ENCODE measurements at places on chromosomes 3 and 15. TPM values are rescaled to one million over a fixed set of nuclear protein-coding genes. Genes with fewer than 3 reads are reported as not detected.

GRCh38 chr3:193145248-193145647, 95.8 kb upstream of the PLAAT1 start:
- no peak for DNase-seq

DNA sequence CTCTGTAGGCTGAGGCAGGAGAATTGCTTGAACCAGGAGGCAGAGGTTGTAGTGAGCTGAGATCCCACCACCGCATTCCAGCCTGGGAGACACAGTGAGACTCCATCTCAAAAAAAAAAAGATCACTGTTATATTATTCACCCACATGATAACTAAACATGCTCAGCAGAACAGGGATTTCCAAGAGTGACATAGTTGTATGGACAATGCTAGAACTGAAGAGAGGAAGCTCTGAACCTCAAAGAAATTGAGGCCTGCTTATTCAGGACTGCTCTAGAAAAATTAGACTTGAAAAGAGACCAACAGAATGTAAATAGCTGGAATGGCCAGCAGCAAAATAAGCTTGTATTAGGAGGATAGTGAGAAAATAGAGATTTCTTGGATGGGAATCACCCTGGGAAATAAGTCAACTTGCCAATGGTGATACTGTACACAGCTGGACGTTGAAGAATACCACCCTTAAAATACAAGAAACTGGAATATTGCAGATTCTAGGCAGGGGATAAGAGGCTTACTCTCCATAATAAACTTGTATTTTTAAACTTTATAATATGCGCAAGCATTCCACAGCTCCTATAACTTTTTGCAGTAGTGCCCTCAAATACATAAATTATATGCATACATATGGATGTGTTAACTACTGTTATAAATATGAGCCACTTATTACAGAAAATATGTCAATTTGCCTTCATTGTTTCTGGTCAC, 28.2 kb downstream of the PIK3CB start:
- DNase-seq: no peak

- no peak for DNase-seq
These were observed 122.2 kb downstream of the RORA start for GRCh38 chr15:61106889-61107288.

GRCh38 chr3:129994883-129995559, 20.5 kb downstream of the TRH start:
- DNase-seq: no peak

GRCh38 chr3:129123314-129124060, 1.9 kb upstream of the RAB43 start:
- no peak for DNase-seq

- no peak for DNase-seq
These were observed 8.2 kb upstream of the TIMMDC1 start for GRCh38 chr3:119490153-119490552.

GRCh38 chr15:68909601-68910100, 20.7 kb upstream of the SPESP1 start:
- DNase-seq: no peak

GRCh38 chr3:191391861-191392808, 61.8 kb upstream of the UTS2B start:
- no peak for DNase-seq

DNA sequence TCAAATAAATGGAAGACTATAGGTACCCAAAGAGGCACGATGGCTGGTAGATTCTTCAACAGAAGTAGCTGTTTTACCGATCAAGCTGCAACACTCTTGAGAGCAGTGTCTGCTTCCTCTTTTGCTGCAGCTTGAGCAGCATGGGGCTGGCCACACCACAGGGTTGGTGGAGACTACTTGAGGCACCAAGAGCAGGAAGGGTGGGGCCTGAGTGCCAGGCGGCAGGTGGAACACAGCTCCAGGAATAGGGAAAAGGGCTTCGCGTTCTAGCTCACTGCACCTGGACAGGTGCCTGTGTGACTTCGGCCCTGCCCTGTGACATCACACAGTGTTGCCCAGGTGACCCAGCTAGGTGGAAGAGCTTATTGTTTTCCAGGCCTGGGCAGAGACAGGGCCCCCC, at the start of gene CCDC33:
Gene CCDC33, plus strand, starts transcription at position 365 of the 400 bp plus-strand sequence. CDS start 394 bp downstream, outside the sequence.
- DNase-seq: no peak

GRCh38 chr3:126509597-126510307, 7.8 kb downstream of the UROC1 start:
- DNase-seq: no peak

DNA sequence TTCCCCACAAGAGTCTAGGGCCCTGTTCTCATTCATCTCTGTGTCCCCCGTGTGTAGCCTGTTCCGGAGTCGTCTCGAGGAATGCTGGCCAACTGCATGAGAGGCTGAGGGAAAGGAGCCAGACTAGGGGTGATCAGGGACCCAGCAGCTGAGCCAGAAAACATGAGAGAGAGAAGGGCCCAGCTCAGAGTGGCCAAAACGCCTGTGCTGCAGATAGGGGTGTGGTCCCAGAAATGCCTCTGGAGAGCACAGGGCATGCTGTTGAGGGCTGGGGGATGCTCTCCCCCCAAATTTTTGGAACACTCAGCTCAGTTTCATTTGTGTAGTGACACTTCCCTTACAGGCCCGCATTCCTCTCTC, 14.1 kb downstream of the CYP1A2 start:
- DNase-seq: no peak

GRCh38 chr15:62128916-62129315, 36.2 kb downstream of the C2CD4B start:
- no peak for DNase-seq

GRCh38 chr3:101638261-101638745, 38.6 kb downstream of the ZBTB11 start:
- no peak for DNase-seq

- DNase-seq: peak; percentile 11
These were observed 111.4 kb downstream of the DLG1 start for GRCh38 chr3:197186887-197187588.

- no peak for DNase-seq
These were observed 17.8 kb downstream of the SPTBN5 start for GRCh38 chr15:41876007-41876406.

GRCh38 chr15:77527164-77527778, 105.4 kb downstream of the LINGO1 start:
- no peak for DNase-seq

DNA sequence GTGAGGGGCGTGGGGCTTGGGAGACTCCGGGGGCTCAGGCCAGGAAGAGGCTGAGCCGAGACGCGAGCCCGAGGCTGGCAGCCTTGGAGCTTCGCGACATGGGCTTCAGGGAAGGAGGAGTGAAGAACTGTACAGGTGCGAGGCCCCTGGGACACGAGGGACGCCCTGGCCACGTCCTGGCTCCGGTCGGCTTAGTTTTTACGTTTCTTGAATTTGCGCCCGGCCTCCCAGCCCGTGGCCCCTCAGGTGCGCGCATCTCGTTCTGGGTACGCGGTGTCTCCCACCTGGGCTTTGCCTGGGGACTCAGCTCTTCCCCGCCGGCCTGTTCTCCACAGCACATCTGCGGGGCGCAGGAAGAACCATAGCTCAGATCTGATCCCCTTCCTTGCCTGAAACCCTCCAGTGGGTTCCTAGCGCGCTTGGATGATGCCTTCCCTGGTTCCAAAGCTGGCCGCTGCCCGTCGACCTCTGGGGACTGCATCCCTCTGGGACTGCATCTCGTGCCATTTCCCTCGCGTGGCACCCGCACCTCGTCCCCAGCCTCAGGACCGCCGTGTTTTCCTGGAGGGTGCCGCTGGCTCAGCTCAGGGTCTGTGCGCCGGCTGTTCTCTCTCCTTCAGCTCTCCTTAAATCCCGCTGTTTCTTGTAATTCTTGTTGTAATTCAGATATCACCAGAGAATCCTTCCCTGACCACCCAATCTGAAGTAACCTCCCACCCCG, 614 bp downstream of the CHCHD6 start:
- DNase-seq: no peak

DNA sequence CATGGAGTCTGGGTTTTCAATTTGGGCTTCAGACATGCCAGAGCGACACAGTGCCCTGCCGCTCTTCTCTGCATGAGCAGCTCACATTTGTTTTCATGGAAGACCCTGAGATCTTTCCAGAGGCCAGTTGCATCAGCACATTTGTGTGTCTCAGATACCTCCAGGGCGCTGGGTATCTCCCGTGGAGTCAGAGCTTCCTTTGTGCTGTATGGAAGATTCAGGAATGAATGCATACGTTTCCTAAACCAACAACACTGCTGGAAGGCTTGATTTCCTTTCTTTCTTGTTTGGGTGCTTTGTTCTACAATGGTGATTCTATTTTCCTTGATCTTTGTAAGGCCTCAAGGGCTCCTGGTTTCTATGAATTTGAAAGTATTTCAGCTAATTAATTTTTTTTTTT, 106.5 kb downstream of the CACNA2D3 start:
- DNase-seq: no peak

- no peak for DNase-seq
These were observed 53.5 kb downstream of the PFN2 start for GRCh38 chr3:149917124-149917667.

DNA sequence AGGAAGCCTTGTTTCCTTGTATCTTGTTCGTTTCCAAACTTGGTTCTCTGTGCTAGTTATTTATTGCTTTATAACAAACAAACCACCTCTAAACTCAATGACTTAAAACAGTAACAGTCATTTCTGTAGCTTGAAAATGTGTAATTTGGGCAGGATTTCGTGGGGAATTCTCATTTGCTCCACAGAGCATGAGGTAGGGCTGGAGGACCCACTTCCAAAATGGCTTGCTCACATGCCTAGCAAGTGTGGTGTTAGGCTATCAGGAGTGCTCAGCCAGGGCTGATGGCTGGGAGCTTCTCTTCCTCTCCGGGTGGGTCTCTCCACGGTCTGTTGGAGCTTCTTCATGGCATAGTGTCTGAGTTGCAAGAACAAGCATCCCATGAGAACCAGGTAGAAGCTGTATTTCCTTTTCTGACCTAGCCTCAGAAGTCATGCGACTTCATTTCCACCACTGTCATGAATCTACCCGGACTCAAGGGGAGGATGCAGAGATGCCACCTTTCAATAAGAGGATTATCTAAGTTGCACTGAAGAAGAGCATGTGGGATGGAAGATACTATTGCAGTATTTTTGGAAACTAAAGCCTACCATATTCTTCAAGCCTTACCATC, 8.2 kb upstream of the TNIK start:
- no peak for DNase-seq

DNA sequence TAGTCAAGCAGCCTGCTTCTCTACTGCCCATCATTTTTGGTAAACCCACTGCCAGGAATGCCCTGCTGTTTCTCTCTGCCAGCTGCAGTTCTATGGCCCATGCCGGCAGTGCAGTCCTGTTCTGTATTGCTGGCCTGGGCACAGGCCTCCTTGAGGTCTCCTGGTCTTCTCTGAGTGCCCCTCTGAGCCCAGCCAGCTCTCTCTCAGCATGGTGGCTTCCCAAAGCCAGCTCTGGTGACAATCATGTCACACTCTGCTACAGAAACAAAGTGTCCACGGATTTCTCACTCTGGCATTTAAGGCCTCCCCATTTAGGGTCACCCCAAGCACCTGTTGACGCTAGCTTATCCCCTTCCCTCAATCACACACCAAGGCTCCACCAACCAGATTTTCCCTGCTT, 24.5 kb downstream of the SRPRB start:
- no peak for DNase-seq

DNA sequence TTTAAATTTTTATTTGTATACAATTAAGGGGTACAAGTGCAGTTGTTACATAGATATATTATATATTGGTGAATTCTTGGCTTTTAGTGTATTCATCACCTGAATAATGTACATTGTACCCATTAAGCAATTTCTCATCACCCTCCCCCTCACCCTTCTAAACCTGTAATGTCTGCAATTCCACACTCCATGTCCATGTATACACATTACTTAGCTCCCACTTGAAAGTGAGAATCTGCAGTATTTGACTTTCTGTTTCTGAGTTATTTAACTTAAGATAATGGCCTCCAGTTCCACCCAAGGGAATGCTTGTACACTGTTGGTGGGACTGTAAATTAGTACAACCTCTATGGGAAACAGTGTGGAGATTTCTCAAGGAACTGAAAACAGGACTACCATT, 383.2 kb upstream of the KCNMB2 start:
- no peak for DNase-seq

DNA sequence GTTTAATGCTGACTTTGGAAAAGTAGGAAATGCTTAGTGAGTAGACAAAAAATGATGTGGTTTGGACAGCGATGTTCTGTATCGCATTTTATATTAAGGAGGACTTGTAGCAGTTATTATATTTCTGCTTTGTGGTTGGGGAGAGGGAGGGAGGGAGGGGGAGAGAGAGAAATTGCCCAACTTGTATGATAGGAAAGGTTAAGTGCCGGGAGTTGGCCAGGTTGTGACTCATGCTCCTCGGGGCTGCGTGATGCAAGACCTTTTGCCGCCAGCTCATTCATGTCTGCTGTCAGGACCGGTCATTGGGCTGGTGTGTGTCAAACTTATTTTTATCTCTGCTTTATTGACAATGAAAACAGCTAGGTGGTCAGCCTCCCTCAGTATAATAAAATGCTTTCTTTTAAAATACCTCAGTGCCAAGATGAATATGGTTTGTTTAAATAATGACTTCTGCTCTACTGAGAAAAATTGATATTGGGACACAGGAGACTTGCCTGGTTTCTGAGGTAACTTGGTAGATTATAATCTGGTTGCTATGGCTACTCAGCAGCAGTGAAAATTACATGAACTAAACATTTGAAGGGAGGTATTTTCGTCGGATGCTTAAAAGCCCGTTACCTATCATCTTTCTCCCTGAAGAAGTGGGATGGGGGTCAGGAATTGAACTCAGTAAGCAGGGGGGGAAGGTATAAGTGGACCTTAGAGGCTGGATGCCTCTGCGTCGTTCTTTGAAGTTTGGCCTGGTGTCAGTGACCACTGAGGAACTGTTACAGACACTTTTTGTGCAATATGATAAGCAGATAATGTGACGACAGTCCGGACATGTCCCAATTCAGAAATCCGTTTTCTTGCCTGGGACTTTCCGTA, 90.7 kb downstream of the FNDC3B start:
- peak; percentile 93 for DNase-seq

GRCh38 chr3:155369735-155370134, 76.3 kb upstream of the STRIT1 start:
- DNase-seq: no peak

- DNase-seq: no peak
These were observed 45.7 kb downstream of the EIF2AK4 start for GRCh38 chr15:39979606-39980005.

DNA sequence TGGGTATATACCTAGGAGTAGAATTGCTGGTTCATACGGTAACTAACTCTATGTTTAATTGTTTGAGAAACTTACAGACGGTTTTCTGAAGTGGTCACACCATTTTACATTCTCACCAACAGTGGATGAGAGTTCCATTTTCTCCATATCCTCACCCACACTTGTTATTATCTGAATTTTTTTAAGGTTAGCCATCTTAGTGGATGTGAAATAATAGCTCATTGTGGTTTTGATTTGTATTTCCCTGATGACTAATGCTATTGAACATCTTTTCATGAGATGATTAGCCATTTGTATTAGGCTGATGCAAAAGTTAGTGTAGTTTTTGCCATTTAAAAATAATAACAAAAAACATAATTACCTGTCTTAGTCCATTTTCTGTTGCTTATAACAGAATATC, 18.6 kb downstream of the CSTA start:
- DNase-seq: no peak

Gene LSMEM2
- not detected for total RNA-seq

Gene ZNF620
- total RNA-seq: 6.6 TPM

Gene LRRIQ4
- 0.07 TPM for total RNA-seq

Gene LINGO1
- 0.04 TPM for total RNA-seq

Gene ASB7
- total RNA-seq: 15.1 TPM

Gene SERPINI2
- total RNA-seq: not detected

Gene CLK3
- 52.8 TPM for total RNA-seq

Gene TRH
- total RNA-seq: not detected

Gene TNIK
- 36.0 TPM for total RNA-seq

Gene GOLGA6B
- not detected for total RNA-seq

Gene CCDC9B
- 25.1 TPM for total RNA-seq

Gene ROPN1B
- not detected for total RNA-seq

Gene SH2D7
- total RNA-seq: not detected

Gene P2RY12
- total RNA-seq: not detected

Gene STAC
- not detected for total RNA-seq

Gene PLIN1
- total RNA-seq: 0.07 TPM

Gene LTK
- 0.18 TPM for total RNA-seq
